Kidney tubule cell (primary cell): ENCODE measurements at places on chromosomes 6 and 20.
A peak's percentile ranks its signal among the peaks of the same experiment; 100 is the strongest.

DNA sequence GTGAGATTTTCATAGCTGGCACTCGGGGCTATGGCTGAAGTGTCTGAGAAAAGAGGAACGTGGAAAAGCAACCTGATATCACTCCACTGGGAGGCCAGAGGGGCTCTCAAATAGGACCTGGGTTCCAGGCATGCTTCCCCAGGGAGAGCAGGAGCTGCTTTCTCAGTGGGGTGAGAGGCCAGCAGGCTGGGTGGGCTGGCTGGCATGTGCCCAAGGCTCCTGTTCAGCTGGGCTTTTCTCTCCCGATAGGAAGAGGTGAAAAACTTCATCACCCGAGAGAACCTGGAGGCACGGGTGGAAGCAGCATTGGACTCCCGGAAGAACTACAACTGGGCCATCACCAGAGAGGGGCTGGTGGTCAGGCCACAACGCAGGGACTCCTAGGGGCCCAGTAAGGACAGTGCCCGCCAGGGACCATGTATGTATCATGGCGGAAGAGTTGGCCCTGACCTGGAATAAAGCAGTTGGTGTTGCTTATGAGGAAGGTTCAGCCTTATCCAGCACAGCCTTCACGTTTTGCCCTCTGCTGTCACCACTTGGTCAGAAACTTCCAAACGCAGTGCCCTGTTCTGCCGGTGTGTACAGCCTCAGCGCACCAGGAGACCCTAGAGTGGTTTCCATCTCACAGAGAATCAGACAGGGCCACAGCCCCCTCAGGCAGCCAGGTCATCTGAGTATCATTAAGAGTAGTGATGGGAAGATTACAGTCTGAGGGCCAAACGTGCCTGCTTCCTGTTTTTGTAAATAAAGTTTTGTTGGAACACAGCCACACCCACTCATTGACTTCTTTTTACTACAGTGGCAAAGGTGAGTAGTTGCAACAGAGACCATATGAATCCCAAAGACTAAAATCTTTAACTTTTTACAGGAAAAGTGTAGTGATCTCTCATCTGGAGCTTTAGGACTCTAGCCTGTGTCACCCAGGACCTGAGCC, 1.9 kb downstream of the MRPS26 start:
- no peak for DNase-seq

DNA sequence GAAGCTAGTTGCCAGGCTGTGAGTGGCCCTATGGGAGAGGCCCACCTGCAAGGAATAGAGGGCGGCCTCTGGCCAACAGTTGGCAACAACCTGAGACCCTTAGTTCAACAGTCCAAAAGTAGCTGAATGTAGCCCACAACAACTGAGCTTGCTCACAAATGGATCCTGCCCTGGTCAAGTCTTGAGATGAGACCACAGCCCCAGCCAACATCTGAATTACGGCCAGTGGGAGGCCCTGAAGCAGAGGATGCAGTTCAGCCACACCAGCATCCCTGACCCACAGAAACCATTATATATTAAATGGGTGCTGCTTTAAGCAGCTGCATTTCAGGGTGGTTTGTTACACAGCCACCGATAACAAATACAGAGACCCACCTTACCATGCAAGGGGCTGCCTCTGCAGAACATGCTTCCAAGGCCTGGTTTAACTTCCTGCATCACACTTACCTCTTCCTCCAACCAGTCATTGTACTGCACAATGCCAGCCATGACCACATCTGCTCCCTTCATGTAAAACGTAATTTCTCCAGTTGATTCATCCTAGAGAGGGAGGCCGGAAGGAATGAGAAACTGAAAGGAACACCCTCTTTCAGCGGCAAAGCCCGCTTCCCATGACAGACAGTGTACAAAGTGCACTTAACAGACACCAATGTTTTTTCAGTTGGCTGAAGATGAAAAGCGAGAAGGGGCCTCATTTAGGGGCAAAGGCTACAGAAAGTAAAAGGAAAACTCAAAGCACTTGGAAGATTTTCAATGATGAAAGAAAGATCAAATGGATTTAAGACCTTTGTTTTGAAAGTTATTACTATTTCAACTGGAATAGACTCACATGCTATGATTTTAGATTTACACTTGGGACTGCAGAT, 86.2 kb upstream of the NFATC2 start:
- no peak for DNase-seq

DNA sequence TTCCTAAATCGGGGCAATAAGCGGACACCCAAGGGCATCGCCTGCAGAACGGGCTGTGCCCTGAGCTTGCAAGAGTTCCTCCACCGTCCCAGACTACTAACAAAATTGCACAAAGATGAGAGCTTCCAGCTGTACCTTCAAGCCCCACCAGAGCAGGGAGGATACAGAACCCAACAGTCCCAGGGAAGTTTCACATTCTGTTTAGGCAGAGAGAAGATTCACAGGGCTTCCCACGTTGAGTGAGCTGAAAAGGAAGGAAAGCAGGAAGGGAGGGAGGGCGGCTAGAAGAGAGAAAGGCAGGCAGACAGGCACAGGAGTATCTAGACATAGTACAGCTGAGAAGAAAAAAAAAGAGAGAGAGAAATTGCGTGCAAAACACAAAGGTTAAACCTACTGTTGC, 112.6 kb upstream of the AFDN start:
- no peak for DNase-seq

DNA sequence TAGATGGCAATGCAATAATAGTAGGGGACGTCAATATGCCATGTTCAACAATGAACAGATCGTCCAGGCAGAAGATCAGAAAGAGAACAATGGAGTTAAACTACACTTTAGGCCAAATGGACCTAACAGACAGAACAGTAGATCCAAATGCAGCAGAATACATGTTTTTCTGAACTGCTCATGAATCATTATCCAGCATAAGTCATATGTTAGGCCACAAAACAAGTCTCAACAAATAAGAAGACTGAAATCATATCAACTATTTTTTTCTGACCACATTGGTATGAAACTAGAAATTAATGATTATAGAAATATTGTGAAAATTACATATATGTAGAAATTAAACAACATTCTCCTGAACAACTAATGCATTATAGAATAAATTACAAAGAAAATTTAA, 10.2 kb upstream of the DEFB125 start:
- DNase-seq = no peak

- no peak for DNase-seq
Observed at GRCh38 chr6:56151609-56152224, 95.7 kb downstream of the COL21A1 start.

DNA sequence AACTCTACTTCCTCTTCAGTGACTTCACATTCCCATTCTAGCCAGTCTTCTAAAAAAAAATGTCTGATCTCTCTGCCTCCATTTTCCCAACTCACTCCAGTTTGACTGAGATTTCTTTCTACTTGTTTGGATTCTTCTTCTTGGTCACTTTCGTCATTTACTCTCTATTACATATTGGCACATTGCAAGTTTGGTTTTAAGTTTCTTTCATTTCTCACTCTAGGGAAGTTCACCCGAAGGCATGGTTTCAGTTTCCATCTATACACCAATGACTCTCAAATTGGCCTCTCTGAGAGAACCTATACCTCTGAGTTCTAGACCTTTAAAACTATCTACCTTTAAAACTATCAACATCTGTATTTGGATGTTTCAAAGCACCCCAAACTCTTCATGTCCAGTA, 51.3 kb downstream of the CD109 start:
- no peak for DNase-seq

DNA sequence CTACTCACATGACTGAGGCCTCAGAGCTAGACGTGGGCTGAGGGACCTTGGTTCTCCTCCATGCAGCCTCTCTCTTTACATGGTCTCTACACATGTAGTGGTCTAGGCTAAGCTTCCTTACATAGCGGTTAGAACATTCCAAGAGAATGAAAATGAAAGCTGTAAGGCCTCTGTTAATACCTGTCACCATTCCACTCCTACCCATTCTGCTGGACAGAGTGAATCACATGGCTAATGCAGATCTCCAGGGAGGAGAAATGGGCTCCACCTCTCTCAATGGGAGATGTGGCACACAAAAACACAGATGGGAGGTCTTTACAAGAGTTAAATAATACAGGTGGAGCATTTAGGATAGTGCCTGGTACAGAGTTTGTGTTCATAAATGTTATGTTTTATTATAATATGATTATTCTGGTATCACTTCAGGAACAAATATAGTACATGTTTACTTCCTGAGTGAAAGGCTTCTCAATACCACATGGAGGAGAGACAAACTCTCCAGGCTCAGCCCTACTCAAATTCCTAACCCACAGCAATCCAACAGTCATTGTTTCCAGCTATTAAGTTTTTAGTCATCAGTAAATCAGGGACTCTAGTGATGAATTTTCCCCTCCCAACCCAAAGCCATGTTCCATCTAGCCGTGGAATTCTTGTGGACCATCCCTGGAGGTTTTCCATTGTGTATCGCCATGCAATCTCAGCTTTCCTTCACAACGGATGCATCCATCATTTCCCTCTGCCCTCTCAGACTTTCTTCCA, 57.9 kb downstream of the ISM1 start:
- DNase-seq = no peak

DNA sequence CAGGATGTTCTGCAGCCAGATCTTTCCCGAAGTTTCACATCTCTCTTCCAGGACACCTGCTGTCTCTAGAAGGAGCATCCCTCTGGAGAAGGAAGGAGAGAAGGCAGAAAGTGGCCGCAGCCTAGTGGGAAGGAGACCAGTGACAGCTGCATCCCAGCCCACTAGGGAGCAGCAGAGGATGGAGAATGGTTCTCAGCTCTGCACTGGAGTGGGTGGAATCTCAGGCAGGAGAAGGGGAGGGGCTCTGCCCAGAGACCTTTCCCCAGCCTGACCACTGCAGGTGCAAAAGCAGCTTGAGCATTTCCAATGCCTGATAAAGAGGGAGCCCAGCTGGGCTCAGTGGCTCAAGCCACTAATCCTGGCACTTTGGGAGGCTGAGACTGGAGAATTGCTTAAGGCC, 32.3 kb downstream of the NCR2 start:
- peak; percentile 58 for DNase-seq

DNA sequence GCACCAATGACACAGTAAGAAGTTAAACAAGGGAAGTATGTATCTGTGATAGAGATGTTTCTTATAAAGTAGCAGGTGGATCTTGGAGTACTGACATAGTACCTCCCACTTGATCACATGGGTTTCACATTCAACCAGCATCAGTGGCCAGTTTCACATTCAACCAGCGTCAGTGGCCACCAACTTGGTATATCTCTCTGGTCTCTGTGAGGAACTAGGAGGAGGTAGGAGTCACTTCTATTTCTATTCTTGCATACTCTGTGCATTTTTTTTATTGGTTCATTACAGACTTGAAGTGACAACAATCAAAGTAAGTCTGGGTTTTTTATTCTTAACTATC, 200.3 kb upstream of the SIM1 start:
- no peak for DNase-seq

DNA sequence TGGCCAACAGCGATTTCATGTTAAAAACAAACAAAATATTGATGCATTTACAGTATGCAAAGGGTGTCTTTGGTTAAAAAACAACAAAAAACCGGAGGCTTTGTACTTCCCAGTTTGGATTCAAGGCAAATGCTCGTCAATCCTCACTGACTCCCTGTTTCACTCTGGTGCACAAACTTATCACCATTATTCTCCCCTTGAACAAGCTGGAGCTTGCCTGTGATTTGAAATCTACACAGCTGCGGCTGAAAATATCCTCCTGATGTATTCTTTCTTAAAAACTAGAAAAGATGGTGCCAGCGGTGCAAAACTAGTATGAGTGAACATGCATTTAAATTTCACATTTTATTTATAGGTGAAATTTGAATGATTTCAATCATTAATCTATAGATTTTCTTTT, 3.3 kb downstream of the PERP start:
- no peak for DNase-seq

GRCh38 chr20:48758206-48758820, 69.5 kb downstream of the PREX1 start:
- no peak for DNase-seq

DNA sequence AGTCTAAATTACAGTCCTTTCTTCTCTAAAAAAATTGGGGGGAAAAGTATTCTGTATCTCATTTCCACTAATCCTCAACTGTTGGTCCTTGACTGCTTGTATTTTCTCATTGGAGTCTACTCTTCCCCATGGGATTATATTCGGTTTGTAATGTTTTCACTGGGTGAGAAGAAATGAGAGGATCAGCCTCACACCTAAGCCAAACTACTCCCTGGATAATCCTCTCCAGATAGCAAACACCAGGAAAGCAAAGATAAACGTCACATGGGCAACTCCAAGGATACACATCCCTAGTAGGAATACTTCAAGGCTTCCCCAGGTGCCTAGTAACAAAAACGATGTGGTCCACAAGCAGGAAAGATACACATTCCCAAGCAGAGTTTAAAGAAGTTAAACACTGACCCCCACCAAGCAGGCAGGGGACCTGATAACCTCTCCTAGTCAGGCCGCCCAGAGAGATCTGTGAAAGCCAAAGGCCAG, 53.9 kb upstream of the SOX4 start:
- no peak for DNase-seq

- DNase-seq = peak; percentile 15
Observed at GRCh38 chr20:9322661-9323060, 191.7 kb upstream of the LAMP5 start.

DNA sequence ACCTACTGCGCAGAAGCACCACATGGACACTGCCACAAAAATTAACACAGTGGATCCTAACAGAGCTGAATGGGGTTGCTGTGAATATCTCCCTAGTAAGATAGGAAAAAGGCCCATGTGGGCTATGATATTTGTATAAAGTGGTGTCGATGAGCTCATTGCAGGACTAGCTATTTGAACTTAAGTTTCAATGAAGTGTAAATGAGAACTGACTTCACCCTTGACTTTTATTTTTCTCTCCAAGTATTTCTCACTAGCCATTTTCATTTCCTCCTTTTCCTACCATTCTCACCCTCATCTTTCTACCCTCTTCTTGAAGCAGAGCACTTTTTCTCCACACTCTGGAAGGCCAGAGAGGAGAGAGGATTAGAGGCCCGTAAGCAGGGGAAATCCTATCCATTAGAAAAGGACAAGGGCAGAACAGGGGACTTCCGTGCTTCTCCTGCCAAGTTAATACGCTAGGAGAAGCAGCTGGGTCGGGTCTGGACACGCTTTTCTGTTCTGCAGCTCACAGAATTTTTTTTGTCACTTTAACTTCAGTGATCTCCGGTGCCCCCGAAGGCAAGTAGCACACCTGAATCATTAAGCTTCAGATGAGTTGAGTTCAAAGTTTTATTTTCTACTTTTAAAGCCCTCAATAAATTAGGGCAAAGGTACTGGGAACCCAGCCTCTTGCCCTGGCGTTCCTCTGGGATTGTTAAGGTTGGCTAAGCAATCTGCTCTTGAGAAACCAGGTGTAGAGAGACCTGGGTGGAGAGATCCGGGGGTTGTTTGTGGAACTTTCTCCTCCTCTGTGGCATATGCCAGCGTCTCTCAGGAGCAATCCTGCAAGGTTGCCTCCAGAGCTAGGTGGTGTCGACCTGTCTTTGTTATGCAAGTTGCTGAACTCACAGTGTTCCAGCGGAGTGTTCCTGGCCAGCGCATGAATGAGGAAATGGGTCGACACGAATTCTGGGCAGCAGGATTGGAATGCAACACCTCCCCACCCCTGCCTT, 56.2 kb upstream of the ARID1B start:
- DNase-seq = peak; percentile 82
